ENCODE measurements at places on chromosomes 7 and 10.

DNA sequence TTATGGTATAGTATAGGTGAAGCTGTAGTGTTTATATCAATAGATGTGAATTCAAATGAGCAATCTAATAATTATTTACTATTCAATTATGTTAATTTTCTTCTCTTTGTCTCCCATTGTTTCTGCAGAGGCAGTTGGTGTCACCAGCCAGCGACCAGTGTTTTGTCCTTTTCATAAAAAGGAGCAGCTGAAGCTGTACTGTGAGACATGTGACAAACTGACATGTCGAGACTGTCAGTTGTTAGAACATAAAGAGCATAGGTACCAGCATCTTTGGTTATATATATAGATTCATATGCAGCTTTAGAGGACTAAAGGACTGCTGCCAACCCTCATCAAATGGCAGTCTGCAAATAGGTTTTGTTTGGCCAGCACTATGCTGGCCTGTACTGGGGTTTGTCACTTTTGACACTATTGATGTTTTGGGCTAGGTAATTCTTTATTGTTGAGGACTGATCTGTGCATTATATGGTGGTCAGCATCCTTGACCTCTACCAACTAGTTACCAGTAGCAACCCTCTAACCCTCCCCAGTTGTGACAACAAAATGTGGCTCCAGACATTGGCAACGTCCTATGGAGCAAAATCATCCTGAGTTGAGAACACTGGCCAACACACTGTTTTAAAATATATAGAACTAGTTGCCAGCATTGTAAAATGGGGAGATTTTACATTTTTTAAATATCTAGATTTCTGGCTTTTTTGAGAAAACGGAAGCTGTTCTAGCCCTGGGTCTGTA, 59.2 kb downstream of the TRIM24 start:
- no peak for DNase-seq

DNA sequence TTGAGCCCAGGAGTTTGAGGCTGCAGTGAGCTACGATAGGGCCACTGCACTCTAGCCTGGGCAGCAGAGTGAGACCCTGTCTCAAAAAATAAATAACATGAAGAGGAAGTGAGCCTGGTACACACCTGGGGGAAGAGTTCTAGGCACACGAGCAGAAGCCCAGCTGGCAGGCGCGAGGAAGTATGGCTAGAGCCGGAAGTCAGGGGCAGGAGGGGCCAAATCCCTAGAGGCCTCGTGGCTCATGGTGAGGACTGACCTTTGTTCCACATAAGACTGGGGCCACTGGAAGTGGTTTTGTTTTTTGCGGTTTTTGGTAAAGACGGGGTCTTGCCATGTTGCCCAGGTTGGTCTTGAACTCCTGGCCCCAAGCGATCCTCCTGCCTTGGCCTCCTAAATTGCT, 117.6 kb downstream of the HIP1 start:
- no peak for DNase-seq

- no peak for DNase-seq
Observed at GRCh38 chr10:132914732-132915131, 27.6 kb downstream of the CFAP46 start.

DNA sequence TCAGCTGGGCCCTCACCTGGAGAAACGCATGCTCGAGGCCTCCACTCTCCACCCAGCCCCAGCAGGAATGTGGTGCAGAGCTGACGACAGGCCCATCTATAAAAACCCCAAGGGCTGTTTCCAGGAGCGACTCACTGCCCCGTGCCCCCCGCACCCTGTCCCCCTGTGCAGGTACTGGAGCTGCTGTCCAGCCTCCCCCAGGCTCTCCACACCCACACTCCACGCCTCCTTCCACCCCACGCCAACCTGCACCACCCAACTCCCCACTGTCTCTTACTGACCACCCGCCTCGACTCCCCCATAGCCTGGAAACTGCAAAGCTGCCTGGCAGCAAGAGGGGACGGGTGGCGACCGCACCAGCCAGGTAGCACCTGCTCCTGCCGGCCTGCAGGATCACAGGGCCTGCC, 43.3 kb downstream of the DIP2C start:
- DNase-seq: no peak

GRCh38 chr7:150337659-150338081, 3.8 kb downstream of the RARRES2 start:
- no peak for DNase-seq

DNA sequence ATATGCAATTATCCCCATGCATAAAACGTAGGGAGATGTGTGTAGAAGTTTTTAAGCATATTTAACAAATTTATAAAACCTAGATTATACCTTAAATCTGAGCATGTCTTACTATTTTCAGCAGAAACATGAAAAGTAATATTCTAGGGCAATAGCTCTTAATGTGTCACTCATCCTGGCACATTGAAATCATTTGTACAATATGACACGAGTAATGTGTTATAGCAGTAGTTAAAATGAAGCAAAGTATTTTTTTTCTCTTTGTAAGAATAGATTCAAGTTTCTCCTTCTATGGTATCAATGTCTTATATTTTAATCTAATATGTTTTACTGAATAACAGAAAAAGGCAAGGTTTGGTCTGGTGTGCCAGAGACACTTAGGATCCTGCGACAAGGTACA, 274.9 kb upstream of the PLXDC2 start:
- DNase-seq: no peak

Data from anterior cingulate cortex (tissue), 58 donors.